ENCODE measurements at places on chromosomes 3 and 15.
A peak's percentile ranks its signal among the peaks of the same experiment; 100 is the strongest.

DNA sequence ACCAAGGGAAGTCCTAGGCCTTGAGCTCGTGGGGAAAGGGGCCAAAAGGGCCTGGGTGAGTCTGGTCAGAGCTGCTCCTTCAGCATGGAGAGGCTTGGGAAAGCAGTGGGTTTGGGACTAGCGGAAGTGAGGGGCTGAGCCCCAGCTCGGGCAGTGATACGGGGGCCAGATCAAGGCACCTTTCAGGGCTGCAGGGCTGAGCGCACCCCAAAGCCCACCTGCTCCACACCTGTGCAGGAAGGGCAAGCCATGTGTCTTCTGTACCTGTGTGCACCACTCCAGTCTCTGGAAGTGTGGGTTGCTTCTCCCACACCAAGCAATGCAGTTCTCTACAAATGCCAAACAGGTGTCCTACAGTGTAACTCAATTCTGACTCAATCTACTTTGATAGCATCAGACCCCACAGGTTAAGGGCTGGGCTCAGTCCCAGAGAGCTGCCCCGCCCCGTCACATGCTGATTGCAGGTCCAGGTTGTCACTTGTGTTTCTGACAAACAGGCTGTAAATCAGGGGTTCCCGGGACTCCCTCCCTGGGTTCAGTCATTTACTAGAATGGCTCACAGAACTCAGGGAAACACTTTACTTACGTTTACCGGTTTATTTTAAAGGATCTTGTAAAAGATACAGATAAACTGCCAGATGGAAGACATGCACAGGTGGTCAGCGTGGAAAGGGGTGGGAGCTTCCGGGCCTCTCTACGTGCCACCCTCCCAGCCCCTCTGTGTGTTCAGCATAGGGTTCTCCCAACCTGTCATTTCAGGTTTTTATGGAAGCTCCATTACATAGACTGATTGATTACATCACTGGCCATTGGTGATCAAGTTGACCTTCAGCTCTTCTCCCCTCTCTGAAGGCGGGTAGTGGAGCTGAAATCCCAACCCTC is 28.8 kb upstream of the KLF13 start:
- no peak for DNase-seq

- DNase-seq = no peak
Measured at GRCh38 chr3:46954178-46954577, 22.4 kb downstream of the CCDC12 start.

DNA sequence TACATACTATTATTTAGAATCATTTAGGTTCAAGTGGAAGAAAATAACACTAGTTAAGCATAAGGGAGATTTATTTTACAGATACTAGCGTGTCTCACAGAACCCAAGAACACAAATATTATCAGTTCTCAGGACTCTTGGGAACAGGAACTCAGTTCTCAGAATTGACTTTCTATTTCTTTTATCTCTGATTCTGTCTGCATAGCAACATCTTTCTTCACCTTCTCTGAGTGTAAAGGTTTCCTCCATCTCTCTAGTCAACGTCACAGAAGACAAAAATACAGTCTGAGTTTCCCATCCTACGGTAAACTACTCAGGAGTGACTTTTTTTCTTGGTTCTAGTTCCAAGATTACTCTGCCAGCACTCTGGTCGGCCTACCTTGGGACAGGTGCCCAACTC is 220.0 kb downstream of the SV2B start:
- no peak for DNase-seq

DNA sequence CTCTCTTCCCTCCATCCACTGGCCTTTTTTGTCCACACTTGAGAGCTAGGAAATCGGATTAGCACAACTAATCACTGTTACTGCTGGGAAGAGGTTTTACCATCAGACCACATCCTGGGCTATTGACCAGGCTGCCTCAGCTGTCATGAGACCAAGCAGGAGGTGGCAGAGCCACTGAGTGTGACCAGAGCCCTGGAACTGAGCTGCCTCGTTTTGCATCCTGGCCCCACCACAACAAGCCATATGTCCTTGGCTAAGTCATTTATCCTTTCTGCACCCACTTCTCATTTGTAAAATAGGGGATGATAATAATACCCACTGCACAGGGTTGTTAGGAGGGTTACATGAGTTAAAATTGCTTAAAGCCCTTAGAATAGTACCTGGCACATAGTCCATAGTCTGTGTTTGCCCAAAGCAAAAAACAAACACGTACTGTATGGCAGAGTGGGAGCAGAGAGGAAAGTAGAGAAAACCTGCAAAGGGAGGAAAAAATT is 34.1 kb downstream of the TMEM158 start:
- no peak for DNase-seq

DNA sequence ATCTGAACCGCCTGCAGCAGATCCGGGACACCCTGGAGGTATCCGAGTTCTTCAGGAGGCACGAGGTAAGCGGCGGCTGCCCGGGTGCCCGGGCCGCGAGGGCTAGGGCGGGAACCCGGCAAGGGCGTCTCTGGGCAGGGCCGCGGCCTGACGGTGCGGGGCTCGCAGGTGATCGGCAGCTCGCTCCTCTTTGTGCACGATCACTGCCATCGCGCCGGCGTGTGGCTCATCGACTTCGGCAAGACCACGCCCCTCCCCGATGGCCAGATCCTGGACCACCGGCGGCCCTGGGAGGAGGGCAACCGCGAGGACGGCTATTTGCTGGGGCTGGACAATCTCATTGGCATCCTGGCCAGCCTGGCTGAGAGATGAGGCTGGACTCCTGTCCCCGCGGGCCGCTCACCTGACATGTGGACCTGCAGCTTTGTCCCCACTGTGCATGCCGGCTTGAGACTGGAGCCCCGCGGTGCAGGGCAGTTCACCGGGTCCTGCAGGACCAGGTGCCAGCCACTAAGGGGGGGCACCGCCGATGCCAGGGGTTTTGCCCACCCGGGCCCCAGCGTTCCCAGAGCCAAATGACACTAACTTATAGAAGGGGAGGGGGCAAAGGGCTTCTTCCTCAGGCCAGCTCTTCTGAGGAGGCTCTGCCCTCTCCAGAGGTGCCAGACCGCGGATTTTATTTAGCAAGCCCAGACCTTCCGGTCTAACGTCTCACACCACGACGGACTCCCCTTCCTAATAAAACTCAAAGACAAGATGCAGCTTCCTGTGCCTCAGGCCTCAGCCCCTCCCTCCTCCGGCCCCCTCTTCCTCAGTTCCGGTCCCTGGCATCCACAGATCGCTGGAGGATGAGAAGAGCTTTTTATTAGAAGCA is 9.4 kb downstream of the ITPKA start:
- DNase-seq = peak; percentile 28

DNA sequence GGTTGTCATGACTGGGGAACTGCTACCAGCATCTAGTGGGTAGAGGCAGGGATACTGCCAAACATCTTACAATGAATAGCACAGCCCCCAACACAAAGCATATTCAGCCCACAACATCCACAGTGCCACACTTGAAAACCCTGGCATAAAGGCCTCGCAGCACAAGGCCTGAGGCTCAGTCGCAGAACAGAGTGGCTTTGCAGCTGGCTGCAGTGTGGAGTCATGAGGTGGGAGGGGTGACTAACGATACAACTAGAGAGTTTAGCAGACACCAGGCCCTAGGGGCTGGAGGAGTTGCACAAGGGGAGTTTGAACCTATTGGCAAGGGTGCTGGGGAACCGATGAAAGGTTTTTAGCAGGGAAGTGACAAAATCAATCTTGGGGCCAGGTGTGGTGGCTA is 32.1 kb downstream of the GRK7 start:
- DNase-seq = peak; percentile 46

- no peak for DNase-seq
Measured at GRCh38 chr15:25737218-25737643, 125.9 kb downstream of the ATP10A start.

DNA sequence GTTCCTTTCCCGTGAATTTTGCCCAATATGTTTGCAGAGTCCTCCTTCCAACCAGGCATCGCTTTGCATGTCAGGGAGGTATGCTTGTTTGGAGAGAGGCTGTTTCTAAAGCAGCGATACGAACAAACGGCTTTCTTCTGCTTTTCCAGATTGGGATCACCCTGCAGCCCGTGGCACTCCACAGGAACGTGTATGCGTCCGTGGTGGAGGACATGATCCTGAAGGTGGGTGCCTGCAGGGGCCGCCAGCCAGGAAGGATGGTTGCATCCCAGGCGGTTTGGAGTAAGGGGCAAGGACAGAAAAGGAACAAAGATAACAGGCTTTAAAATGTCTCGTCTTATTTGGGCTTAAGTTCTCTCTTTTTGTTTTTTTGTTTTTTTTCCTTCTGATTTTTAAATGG is 17.5 kb downstream of the MAP6D1 start:
- DNase-seq = no peak

DNA sequence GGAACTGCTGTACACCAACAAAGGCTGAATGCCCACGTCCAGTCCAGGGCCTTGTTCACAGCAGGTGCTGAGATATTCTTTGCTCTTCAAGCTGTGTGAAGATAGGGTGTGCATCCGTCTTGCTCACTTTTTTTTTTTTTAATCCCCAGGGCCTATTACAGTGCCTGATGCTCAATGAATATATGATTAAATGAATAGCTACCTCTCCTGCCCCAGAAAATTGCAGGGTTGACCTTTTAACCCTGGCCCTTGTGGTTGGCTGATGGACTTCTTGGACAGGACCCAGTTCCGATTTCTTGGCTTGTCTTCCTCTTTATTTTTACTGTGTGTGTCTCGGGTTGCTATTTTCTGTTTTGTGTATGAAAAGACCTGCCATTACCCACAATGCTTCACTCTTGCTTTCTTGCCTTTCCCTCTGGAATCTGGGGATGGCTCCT is 2.9 kb upstream of the FYTTD1 start:
- no peak for DNase-seq
